OCI-LY7 (cell line): ENCODE measurements at places on chromosomes 11 and 22.

DNA sequence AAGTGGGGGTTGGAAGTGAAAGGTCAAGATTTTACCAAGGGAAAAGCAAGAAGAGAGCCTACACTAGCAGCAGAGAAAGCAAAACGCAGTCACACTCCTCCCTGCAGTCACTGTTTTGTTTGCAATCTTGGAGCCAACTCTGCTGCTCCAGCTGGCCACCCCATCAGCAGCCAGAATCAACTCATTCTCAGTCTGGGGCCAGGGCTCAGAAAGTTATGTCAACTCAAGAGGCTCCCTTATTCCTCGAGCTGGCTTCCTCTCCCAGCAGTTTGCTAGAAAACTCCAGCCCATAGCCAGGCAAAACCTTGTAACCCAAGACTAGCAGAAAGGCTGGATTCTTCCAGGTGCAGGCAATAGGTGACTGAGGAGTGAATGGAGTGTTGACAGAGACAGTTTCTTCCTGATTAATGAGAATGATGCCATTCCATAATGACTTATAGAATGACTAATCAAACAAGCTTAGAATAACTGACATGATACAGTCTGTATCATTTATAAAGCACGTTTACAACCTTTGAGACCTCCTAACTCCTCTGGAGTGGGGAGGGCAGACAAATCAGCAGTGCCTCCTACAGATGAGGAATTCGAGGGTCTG, 53.4 kb downstream of the P4HA3 start:
- DNase-seq, result no peak

- no peak for DNase-seq
Observed at GRCh38 chr11:68454767-68455166, 5.8 kb upstream of the PPP6R3 start.

DNA sequence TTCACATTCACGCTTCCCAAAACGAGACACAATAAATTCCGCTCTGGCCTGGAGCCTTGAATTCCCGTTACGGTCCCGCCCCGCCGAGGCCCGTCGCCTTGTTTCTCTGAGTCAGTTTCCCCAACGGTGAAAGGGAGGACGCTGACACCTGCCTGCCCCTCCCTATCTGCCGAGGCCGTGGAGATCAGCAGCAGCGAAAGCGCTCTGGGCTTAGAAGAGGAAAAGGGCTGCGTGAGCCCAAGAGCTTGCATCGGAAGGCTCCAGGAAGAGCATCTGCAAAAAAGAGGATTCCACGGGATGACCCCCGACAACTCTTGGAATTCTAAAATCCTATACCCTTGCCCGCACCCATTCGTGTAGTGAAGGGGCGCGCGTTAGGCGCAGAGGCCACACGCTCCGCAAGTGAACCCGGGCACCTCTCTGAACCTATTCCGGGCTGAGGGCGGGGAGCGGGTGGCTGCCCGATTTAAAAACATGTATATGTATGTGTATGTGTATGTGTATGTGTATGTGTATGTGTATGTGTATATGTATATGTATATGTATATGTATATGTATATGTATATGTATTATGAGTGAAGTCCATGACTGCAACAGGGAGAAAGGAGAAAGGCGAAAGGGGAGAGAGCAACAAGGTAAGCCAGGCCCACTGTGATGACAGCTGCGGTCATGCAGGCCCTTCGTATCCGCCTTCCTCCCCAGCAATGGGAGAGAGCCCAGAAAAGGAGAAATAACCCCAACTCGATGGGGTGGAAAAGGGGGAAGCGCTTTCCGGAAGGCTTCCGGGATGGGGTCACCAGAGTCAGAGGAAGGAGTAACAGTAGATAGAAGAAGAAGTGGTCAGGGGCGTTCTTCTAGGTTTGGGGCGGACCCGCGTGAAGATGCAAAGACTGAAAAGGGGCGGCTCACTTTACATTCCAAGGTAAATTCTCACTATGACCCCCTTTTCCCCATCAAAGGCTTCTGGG, 948 bp upstream of the MRTFA start:
- peak; percentile 43 for DNase-seq

DNA sequence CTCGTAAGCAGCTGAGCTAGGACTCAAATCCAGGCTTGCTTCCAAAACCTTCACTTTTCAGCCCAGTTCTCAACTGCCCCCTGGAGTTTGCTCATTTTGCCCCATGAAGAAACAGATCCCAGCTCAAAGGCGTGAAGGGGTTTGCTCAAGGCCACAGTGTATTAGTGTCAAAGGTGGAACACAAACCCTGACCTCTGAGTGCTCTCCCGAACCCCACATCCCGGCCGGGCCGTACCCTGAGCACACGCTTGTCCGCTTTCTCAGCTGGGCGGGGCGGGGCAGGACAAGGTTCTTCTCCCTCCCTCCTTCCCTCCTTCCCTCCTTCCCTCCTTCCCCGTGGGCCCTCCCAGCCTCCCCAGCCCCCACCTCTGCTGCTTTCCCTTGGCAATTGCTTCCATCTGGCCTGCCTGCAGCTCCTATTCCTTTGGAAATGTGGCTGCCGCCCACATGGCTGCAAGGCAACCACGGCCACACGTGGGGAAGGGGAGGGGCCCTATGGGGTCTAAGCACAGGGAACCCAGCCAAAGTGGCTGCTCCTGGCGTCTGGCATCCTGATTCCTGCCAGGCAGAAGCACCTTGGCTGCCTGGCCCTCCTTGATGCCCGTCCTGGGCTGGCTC, 4.1 kb downstream of the ST3GAL4 start:
- DNase-seq, result no peak

DNA sequence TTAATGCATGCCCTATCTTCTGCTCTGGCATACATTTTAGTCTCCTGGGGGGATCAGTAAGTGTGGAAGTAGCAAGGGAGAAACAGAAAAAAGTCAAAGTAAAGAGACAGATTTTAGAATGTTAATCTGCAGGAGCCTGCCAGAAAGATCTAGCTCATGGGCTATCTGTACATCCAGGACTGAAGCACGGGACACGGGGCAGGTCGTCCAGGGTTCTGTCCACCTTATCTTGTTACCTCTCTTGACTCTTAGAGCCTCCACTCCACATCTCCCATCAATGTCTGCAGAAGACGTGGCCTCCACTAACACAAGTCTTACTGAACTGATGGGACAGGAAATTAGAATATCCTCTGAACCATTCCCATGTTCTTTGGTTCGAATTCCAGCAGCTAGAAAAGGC, 1.7 kb upstream of the SLC43A3 start:
- no peak for DNase-seq

DNA sequence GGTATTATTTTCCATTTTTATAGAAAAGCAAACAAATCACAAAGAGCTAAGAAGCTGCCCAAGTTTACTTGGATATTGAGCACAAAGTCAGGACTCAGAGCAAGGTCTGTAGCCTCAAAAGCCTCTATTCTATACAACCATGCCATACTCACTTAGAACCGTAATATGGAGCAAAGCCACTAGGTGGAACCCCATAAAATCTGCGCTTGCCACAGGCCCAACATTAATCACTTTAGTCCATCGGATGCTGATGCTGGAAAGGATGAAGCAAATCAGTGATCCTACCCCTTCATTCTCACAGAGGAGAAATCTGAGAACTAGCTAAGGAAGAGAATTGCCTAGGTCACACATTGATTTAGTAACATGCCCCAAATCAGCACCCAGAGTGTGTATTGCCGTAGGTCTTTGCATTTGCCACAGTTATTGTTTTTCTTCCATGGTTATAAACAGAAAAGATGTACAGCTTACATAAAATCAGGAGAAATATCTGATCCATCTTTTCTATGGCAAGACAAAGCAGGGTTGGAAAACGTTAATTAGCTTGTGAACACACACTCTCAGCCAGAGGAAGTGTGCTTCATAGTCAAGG, 56.7 kb upstream of the RAB38 start:
- peak; percentile 28 for DNase-seq

DNA sequence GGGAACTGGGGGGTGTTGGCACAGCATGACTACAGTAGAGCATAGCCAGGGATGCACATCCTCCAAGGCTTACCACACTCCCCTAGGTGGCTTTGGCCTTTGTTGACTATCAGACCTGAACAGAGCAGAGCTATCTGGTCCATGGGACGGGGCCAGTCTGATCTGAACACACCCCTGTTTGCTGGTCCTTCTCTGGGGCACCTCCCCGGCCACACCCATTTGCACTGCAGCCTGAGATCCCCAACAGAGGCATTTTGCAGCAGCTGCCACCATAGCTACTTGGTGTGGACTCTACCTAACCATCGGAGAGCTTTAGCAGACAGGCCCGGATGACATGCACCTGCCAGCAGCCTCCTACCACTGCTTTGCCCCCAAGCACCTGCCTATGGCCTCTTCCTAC, 75.8 kb upstream of the NOX4 start:
- DNase-seq, result no peak

GRCh38 chr11:77071671-77072605, 5.2 kb downstream of the CAPN5 start:
- DNase-seq, result no peak

- DNase-seq, result no peak
Observed at GRCh38 chr11:28132548-28132947, 24.4 kb downstream of the METTL15 start.

DNA sequence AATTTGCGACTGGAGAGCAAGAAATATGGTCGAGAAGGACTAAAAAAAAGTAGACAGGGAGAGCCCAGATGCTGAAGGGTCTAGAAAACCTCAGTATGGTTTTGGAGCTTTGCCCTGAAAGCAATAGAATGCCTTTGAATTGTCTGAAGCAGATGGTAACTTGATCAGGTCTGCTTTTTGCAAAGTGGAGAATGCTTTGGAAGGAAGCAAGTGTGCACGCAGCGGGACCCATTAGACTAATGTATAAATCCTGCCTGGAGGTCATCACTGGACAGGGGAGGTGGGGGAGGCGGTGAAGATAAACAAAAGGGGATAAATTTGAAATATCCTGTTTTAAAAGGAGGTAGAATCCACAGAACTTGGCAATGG, 757 bp upstream of the HINFP start:
- DNase-seq, result no peak

- DNase-seq, result no peak
Observed at GRCh38 chr22:28889478-28890024, 6.2 kb downstream of the ZNRF3 start.

GRCh38 chr11:117563556-117563955, 233.5 kb downstream of the DSCAML1 start:
- DNase-seq, result no peak

DNA sequence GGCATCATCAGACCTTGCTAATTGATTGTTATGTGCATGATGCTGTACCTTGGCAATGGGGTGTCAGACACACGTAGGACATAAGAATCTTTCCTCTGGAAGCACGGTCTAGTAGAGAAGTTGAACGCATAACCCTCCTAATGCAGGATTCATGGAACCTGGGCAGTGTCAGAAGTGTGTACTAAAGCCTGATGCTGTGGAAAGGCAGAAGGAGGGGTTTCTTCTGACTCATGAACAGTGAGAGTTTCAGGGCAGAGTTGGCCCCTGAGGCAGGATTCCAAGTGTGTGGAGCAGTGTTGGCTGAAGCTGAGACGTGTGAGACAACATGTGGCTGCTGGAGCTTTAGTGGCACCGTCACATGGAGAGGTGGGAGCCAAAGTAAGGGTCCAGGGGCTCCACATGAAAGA, 3.5 kb downstream of the PANX1 start:
- DNase-seq, result no peak

DNA sequence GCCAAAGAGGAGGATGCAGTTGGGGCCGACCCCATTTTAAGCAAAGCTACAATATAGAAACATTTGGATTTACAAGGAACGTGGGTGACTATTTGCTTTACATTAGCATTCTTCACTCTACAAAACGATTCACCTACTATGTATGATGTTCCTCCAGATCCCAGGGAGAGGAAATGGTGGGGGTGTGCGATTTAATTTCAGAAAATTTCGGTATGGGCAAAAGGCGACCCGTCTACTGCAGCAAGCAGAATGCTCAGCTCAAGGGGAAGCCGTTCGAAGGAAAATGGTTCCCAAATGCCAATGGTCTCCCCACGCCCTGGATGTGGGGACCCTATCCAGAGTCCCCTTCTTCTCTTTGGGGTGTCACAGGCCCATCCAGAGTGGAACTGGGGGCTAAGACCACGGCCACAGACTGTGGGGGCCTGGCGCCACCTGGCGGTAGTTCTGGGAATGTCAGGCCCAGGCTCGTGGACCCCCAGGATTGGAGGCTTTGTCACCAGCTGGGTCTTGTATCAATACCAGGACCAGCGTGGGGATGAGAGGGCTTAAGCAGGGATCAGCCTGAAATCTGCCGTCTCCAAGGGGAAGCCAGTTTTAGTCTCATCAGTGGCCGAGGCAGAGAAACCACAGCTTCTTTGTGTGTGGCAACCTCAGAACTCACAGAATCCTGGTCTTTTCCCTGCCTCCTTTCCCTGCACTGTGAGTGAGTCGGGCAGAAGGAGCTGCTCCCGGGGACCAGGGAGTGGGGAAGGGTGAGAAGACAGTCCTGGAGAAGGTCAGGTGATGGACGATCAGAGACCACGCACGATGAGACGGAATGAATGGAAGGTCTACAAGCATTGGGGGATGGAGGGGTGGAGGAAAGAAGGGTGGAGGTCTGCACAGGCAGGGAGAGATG, 8.4 kb downstream of the LRRC10B start:
- peak; percentile 48 for DNase-seq

GRCh38 chr11:45320371-45320770, 34.2 kb upstream of the SYT13 start:
- DNase-seq, result no peak

DNA sequence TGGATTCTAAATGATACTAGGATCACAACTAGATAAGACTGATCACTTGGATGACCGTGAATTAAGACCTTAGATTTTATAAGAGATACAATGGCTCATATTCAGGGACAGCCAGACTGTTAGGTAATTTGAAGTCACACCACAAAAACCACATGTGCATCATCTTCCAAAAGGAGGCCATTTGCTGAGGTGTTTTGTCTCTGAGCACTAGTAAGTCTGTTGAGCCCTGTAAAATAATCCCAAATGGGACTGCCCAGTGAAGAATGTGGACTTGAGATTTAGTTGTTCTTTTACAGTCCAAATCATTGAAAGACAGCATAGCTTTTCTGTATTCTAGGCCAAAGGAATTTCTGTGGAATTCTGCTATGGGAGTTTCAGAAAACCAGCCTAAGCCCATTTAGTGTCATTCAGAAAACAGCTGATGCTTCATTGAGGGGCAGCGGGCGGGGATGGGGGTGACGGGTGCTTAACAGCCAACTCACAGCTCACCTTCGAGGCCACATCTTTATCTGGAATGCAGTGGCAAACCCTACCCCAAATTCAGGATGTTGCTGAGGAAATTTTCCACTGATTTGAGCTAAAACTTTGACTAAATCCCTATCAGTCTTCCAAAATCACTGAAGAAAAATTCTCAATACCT, 80.1 kb upstream of the BIRC3 start:
- DNase-seq, result no peak
